Activated CD8-positive, alpha-beta memory T cell treated with anti-CD3 and anti-CD28 coated beads for 4 hours (primary cell): ENCODE measurements at places on chromosomes 7 and 10.

DNA sequence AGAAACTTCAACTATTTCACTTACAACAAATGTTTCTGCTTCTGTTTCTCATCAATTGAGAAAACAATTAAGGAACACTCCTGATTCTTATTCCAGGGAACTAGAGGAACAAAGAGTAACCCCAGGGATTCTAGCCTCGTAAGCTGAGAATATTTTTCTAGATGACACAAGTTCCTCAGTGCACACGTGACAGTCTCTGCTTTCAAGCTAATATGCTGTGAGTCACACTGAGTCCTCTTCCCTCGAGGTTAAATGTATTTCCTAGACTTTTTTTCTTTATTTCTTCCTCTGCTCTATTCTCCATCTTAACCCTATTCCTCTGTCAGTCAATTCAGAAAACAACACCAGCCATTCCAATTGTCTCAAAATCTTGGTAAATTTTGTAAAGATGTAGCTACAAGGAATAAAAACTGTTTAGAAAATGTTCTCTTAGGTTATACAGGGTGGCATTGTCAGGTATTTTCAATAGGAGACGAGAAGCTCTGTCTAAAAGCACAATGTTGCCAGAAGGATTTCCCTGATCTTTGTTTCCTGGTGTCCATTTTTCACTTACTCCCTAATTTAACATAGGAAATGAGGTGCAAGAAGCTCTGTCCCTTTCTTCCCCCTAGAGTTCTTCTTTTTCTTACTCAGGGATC lies 5.8 kb upstream of the C1GALT1 start:
- DNase-seq = no peak

DNA sequence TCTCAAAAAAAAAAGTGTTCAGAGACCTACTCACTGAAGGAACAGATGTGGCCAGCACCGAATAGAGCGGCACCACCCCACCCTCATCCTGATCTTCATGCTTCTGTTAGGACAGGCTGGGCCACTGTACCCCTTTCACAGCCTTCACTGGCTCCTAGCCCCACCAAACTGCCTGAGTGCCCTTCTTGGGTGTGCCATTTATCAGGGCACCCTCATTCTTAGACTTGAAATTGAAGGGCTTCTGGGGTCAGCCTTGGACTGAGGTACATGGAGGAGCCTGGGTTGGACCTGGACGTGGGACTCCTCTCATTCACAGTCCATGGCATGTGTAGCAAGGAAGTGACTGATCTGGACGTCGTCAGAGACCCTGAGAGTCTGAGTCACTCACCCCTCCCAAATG lies 190.3 kb downstream of the COBL start:
- DNase-seq = no peak

- DNase-seq = no peak
Observed at GRCh38 chr10:118950190-118950680, 79.3 kb upstream of the NANOS1 start.

DNA sequence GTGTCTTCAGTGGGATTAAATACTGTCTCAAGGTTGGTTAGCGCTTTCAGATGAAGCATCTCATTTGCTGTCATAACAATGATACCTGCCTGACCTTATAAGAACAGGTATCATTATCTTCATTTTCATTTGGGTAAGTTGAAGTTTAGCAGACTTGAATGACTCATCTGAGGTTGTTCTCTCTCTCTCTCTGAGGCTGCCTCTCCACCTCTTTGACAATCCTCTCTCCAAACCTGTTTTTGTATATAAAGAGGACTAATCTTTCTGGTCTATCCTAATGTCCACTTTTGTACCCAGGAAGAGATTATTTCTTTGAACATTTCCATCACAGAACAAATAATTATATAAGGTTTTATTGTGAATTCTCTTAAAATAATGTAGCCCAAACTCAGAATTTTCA lies 291.4 kb downstream of the KLF6 start:
- DNase-seq = no peak

GRCh38 chr10:75464478-75465449 lies 33.3 kb downstream of the LRMDA start:
- no peak for DNase-seq

DNA sequence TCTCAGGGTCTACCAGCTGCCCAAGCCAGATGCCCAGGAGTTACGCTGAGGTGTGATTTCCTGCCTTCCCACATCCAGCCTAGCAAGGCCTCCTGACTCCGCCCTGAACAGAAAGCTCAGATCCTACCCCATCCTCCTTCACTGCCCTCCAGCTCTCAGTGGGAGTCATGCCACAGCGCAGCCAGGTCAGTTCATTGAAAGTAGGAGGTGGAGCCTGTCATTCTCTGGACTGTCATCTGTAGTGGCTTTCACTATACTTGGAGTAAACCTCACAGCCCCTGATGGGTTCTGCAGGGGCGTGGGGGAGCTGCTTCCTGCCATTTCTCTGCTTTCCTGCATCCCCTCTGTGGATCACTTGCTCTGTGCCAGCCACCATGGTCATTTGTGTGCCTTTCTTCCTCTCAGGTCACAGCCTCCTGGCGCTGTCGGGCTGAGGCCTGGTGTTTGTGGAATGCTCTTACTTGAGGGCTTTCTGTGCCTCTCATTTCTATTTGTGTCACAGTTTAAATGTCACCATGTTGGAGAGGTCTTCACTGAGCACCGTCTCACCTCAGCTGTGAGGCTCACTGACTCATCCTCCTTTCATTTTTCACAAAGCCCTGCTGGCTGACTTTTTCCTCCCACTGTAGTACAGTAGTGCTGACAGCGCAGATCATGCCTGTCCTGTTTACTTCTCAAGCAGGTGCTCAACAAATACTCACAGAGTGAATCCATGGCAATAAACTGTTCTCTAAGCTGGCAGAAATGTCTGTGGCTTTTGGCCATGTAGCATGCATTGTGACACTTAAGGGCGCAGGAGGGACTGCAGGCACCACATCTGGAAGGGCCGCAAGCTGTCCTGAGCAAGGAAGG lies 61.0 kb upstream of the TMEM248 start:
- DNase-seq = no peak

DNA sequence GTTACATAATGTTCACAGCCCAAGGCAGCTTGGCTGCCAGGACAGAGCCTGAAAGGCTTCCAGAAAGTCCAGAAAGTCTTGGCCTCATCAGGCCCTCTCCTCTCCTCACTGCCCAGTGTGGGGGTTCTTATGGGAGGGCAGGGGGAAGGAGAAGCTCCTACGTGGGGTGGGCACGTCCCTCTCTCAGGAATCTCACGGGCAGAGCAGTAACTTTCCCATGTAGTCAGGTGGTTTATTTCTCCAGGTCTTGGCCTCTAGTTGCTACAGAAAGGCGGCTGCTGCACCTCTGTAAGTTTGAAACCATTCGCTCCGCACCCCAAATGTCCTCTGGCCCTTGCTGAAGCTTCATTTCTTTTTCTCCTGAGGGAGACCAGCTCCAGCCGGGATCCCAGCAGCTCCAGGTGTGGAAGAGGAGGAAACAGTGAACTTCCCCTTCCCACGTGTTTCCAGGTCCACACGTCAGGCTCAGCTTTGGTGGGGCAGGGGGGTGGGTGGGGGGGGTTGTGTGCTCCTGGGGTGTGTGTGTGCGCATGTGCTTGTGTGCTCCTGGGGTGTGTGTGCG lies 320.3 kb downstream of the WDR37 start:
- DNase-seq = no peak

GRCh38 chr10:129812398-129812797 lies 151.7 kb downstream of the EBF3 start:
- no peak for DNase-seq

- no peak for DNase-seq
Observed at GRCh38 chr7:91082038-91082437, 182.2 kb upstream of the FZD1 start.

GRCh38 chr10:131248376-131249165 lies 63.0 kb downstream of the TCERG1L start:
- DNase-seq = no peak

GRCh38 chr7:42198974-42199668 lies 37.9 kb downstream of the GLI3 start:
- no peak for DNase-seq

DNA sequence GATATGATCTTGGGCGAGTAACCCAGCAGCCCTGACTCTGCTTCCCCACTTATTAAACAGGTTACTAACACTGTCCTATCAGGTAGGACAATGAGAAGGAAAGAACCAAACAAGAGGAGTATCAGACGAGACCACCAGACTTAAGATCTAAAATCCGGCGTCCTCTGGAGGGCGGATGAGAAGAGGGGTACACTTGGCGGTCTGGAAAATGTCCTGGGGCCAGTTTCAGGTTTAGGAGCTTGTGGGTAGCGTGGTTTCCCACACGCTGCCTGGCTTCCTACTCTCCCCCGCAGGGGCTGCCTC lies 635 bp downstream of the ZNF32 start:
- no peak for DNase-seq

GRCh38 chr7:128912281-128912680 lies 1.8 kb upstream of the KCP start:
- DNase-seq = no peak

- no peak for DNase-seq
Observed at GRCh38 chr7:1850111-1850975, 180.3 kb downstream of the ELFN1 start.

DNA sequence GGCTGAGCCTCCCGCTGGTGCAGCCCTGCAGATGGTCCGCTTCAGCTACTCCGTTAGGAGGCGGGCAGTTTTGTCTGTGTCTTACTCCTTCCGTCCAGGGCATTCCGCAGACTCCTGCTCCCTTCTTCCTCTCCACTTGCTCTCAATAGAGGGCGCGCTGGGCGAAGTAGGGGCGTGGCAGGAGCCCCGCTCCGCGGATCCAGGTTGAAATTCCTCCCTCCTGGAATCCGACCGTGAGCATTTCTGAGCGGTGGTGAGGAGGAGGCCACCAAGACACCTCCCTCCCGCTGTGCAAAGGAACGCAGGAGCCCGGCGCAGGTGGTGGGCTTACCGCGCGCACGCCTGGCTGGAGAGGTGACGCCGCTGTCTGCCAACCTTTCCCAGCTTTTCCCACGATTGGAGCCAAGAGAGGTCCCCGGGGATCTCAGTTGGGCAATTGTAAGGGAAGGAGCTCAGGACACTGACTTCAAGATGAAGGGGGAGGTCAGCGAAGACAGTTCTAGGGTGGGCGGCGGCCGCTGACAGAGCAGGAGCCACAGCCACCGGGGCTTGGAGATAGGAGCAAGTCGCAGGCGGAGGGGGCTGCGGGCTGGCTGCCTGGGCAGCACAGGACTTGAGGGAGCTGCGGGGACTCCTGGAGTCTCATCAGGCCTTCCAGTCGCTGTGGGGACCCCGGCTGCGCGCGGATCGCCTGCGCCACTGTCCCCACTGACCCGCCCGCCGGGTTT lies 1011.3 kb downstream of the XPNPEP1 start:
- DNase-seq = no peak

GRCh38 chr10:117138838-117139580 lies 939 bp upstream of the VAX1 start:
- no peak for DNase-seq

GRCh38 chr10:126270111-126270510 lies 118.2 kb downstream of the ADAM12 start:
- DNase-seq = no peak

- DNase-seq = no peak
Observed at GRCh38 chr10:63502832-63503231, 18.4 kb upstream of the REEP3 start.

- DNase-seq = no peak
Observed at GRCh38 chr7:22561895-22562593, 62.1 kb upstream of the STEAP1B start.
